ENCODE measurements at places on chromosomes 12 and 14. TPM values are rescaled to one million over a fixed set of nuclear protein-coding genes. Genes with fewer than 3 reads are reported as not detected.

GRCh38 chr14:88470542-88471440 is 84.0 kb downstream of the PTPN21 start:
- no peaks in the 10 kb centered on the region for H3K36me3 ChIP-seq
- H3K27me3 ChIP-seq, result no peaks in the 10 kb centered on the region
- H3K4me3 ChIP-seq, result no peak overlapping the region
- peaks cover 18% of the 10 kb centered on the region for H3K4me1 ChIP-seq
- DNase-seq, result no peak
- H3K27ac ChIP-seq, result no peak overlapping the region

DNA sequence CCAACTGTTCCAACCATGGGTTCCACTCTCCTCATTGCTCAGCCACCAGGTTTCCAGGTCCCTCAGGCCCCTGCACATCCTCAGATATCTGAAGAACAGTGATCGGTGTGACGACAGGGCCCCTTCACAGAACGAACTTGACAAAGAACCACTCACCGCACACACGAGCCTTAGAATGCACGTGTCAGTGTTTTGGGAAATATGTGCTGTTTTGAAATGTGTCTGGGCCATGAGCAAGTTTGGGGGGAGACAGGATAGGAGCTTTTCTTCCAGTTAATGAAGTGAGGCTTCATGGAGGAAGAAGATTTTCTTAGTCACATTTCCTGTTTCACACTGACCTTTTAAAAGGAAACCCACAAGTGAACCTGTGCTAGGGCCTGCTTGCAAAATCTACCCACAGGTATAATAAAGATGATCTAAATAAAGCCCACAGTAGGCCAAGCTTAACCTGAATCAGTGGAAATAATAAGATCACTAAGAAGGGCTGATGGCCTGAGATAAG is 58.6 kb downstream of the ZFP36L1 start:
- no peak overlapping the region for H3K4me3 ChIP-seq
- no peaks in the 10 kb centered on the region for H3K27me3 ChIP-seq
- peaks cover 20% of the 10 kb centered on the region for H3K4me1 ChIP-seq
- H3K36me3 ChIP-seq, result no peaks in the 10 kb centered on the region
- no peak for DNase-seq
- no peak overlapping the region for H3K27ac ChIP-seq

- no peaks in the 10 kb centered on the region for H3K27me3 ChIP-seq
- no peaks in the 10 kb centered on the region for H3K36me3 ChIP-seq
- peaks cover 3% of the 10 kb centered on the region for H3K4me1 ChIP-seq
- H3K27ac ChIP-seq, result no peak overlapping the region
- no peak for DNase-seq
These were observed 319.2 kb downstream of the BCL11B start for GRCh38 chr14:98952593-98953350.

DNA sequence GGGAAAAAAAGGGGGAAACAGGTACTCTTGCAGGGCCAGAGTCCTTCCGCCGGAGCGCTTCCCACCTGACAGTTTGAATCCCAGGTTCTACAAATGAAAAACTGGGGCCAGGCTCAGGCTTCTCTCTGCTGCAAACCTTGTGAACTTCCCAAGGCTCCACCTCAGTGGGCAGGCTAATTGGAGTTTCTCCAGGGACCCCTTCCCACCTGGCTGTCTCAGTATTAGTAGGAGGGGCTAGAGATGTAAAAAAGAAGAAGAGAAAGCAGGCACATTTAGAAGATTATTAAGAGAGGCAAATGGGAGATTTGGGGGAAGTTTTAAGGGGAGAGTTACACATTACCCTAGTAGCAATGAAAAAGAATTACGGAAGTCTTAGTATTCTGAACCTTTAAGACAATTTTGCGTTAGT is 20.0 kb upstream of the CLEC2D start:
- H3K36me3 ChIP-seq, result no peaks in the 10 kb centered on the region
- H3K27me3 ChIP-seq, result no peaks in the 10 kb centered on the region
- DNase-seq, result no peak
- H3K4me1 ChIP-seq, result peaks cover 3% of the 10 kb centered on the region
- H3K4me3 ChIP-seq, result peak overlapping the region; percentile 68

ACOT6 gene
- total RNA-seq, result not detected

TTC8 gene
- 81.3 TPM for total RNA-seq

OVCH1 gene
- total RNA-seq, result 0.10 TPM

PRR4 gene
- 5.5 TPM for total RNA-seq

All from ovary (tissue), 10 donors.